Stimulated activated naive CD8-positive, alpha-beta T cell treated with anti-CD3 and anti-CD28 coated beads, Interleukin-15, Interleukin-2, amounts not matched to agents 100 U/mL and 50 U/mL, for 24 hours (primary cell): ENCODE measurements at places on chromosomes 3 and 15.

DNA sequence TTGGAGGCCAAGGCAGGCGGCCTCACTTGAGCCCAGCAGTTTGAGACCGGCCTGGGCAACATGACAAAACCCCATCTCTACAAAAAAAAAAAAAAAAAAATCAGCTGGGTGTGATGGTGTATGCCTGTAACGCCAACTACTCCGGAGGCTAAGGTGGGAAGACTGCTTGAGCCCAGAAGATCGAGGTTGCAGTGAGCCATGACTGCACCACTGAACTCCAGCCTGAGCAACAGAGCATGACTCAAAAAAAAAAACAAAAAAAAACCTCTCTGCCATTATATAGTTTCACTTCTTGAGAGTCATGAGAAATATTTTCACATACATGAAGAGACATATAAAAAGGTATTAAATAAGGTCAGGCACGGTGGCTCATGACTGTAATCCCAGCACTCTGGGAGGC lies 45.9 kb upstream of the CP start:
- no peak for DNase-seq

- DNase-seq = no peak
These were observed 7.5 kb upstream of the HAPLN3 start for GRCh38 chr15:88902846-88903245.

- DNase-seq = no peak
These were observed 134.3 kb upstream of the ABHD17C start for GRCh38 chr15:80560601-80561400.

DNA sequence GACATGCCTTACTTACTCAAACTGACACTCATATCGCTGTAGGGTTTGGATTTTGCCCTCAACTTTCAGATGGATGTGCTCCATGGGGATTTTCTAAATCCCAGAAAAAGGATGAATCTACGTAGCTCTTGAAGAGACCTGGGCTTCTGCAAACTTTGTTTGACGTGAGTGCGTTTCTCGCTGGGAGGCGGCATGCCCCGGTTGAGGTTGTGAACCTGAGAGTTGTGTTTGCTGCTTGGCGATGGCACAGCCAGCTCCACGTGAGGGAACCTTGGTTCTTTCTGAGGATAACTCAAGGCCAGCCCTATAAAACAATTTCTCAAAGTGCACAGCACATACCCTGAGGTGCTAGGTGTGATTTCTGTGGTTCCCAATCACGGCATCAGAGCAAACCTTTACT lies 209.5 kb downstream of the ADAMTS17 start:
- DNase-seq = no peak

DNA sequence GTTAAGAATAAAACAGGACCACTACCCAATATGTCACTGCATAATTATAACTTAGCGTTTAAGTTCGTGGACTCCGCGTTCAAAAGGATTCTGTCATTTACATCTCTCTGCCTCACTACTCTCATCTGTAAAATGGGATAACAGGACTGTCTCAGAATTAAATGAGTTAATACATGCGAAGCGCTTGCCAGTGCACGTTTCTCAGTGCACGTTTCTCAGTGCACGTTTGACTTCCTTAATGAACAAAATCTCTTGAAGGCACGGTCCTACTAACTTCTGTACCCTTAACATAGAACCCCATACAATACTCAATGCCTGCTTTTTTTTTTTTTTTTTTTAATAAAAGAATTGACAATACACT lies 499 bp downstream of the RABL3 start:
- DNase-seq = no peak

DNA sequence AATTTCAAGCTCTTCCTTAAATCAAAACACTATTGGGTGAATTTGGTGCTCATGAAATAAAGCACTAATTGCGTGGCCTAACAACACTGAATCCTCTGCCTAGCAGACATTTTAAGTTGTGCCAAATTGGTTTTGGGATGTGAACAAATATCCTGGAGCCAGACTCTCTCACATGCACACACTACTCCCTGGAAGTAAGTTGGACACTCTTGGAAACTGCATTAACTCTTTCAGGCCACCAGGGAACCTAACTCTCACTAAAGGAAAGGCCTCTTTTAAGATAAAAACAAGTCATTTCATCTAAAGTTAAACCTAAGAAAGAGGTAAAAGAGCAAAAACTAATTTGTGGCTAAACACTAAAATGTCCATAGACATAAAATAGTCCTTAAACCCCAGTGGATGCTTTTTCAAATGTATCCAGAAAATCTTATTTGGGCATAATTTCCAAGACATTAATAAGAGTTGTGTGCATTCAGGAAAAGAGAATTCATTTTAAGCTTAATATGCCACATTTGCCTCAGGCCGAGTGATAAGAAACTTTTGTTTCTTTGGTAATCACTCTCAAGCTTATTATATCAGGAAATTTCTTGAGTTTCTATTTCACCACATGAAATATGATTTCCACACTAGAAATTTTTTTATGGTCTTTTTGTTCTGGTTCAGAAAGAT lies 61.8 kb downstream of the ZBTB20 start:
- DNase-seq = no peak

DNA sequence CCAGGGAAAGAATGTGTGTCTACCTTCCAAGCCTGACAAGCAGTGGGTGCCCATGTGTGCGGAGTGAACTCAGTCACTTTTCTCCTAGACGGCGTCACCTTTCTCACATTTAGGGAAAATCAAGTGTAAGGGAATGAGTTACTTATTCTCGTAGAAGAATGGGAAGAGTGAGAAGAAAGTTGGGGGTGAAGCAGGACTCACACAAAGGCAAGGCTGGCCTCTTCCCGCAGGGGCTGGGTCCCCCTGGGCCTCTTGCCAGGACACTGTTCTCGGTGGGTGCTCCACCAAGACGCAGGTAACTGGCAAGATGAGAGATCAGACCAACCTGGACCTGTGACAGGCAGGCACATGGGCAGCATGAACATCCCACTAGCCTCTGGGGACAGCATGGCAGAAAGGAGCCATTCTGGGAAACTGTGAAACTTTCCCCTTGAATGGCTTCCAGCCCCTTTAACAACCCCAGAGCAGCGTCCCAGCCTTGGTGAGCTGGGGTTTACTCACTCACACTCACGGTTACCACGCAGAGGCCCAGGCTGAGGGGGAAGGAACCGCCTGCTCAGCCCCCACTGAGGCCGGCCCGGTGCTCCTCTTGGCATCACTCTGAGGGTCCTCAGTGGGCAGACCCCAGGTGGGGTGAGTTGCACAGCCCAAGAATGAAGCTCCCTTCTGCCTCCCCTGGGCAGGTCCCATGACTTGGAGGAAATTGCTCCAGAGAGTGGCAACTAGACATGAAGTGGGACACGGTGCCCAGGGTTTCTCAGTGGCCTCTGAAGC lies 15.0 kb upstream of the SRP14 start:
- DNase-seq = peak; percentile 68

DNA sequence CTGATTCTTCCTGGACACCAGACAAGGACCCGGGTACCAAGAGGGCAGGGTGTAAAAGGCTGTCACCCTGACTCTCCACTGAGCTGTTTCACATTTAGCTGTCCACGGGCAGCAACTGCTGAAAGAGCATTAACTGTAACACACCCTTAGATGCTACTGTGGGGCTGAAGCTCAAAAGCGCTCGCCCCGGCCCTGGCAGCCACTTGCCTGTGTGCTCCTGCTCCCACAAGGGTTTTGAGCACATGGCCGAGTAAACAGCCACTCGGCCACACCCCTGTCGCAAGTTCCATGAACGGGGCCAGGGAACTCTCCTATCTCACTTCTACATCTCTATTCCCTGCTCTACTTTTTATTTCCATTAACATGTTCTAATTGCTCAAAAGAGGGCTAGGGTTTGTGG lies 421.7 kb downstream of the TUSC7 start:
- no peak for DNase-seq

- no peak for DNase-seq
These were observed 129.2 kb upstream of the SUCLG2 start for GRCh38 chr3:67783281-67784250.

DNA sequence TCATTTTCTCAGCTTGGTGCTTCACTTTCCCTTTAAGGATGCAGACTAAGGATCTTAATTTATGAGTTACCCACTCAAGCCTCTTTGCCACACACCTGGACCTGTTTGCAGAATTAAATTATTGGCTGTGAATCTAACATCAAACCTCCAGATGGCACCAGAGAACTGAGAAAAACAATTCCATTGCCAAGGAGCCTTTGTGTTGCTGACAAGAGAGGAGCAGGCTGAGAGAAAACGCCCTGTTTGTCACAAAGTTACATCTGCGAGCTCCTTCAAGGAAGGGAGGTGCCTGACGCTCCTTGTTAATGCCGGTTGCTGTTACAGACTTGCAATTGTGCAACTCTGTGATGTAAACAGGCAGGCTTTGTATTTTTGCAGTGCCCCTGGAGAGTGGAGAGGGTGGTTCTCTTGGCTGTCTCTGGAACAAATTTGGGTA lies 36.3 kb upstream of the TMC3 start:
- DNase-seq = no peak

- DNase-seq = no peak
These were observed 1.3 kb downstream of the SLC28A2 start for GRCh38 chr15:45253330-45253729.

- no peak for DNase-seq
These were observed 419.0 kb upstream of the TGFBR2 start for GRCh38 chr3:30187366-30187765.

GRCh38 chr15:58182460-58183163 lies 44.4 kb downstream of the AQP9 start:
- peak; percentile 50 for DNase-seq

- no peak for DNase-seq
These were observed 920.9 kb downstream of the TUSC7 start for GRCh38 chr3:117630469-117630868.

GRCh38 chr3:155643581-155644165 lies 101.2 kb downstream of the PLCH1 start:
- no peak for DNase-seq

- DNase-seq = no peak
These were observed 4.6 kb downstream of the THPO start for GRCh38 chr3:184373422-184373821.

DNA sequence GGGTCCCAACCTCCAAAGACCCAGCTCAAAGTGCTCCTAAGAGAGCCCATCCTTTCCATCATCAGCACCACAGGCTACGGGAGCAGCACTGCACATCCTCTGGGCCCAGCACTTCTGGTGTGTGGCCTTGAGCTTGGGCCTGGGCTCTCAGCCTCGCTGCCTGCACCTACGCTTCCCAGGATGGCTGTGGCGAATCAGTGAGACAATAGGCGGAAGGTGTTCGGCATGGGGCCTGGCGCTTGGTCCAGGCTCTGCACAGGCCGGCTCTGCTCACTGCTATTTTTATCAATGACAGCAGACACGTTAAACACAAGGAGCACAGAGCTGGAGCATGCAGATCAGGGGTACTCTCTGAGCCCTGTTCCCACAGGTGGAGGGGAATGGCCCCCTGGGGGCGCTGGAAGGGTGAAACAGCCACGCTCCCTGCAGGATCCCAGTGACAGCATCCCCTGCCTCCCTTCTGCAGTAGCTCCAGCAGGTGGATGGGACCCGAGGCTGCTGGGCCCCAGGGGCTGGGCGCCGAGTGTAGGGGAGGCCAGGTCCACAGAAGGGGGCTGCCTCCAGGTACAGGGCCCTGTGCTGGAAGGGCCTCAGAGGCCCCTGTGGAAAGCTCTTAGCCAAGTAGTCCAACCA lies 90.0 kb upstream of the RPL32 start:
- DNase-seq = no peak

- no peak for DNase-seq
These were observed 82.9 kb downstream of the CHSY1 start for GRCh38 chr15:101168898-101169494.

- DNase-seq = no peak
These were observed 392.7 kb upstream of the TBL1XR1 start for GRCh38 chr3:177589911-177590381.

DNA sequence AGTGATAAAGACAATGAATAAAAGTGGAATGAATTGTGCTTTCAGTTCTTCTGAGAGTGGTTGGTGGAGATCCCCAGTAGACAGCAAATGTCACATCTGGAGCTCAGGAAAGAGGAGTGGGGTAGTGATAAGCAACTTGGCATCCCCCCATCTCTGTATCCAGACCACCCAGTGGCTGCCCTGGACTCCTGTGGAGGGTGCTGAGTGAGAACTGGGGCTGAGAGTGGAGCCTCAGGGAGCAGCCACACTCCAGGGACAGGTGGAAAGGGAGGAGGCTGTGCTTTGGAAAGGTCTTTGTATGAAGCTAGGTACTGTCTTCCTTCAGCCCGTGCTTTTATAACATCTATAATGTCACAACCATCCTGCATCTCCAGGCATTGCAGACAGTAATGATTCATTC lies 85.6 kb upstream of the RASGRF1 start:
- no peak for DNase-seq

GRCh38 chr3:172113710-172114109 lies 74.3 kb downstream of the FNDC3B start:
- no peak for DNase-seq

DNA sequence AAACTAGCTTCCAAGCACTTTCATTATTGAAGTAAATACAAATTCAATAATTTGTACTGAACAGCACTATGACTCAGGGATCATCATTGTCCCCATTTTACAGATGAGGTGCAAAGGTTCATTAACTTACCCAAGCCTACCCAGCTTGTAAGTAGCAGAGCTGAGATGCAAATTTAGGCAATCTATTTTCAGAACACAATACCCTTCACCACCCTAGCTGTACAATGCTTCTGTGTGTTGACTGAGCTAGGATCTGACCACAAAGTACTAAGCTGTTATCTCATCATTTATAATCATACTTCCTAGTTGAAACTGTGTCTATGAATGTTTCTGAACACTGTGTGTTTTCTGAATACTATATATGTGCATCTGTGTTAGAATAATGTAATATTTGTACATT lies 3.2 kb upstream of the ILDR1 start:
- no peak for DNase-seq

DNA sequence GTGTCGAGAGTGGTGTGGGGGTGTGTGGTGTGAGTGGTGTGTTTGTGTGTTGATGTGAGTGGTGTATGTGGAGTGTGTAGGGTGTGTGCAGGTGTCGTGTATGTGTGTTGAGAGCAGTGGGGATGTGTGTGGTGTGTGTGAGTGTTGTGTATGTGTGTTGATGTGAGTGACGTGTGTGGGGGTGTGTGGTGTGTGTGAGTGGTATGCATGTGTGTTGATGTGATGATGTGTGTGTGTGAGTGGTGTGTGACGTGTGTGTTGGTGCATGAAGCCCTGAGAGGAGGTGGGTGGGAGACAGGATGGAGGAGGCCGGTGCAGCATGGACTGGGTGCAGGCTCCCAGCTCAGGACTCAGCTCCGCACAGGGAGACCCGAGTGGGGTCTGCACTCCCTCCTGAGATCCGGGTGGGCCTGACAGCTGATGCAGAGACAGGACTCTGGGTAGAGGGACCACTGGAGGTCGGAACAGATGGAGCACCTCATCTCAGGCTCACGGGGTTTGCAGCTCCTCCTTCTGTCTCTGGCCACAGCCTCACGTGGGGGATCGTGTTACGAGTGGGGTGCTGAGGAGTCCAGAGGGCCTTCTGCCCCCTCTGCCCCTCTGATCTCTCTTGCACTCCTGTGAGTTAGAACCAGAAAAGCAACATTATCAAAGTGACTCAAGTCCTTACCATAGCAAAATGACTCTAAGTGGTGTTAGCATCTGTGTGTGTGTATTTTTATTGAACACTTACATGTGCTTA lies 41.3 kb downstream of the ARNT2 start:
- no peak for DNase-seq

- no peak for DNase-seq
These were observed 74.3 kb downstream of the LIPC start for GRCh38 chr15:58506064-58506490.

- DNase-seq = no peak
These were observed 69.1 kb downstream of the MB21D2 start for GRCh38 chr3:192848371-192849233.

GRCh38 chr3:16546186-16547010 lies 32.9 kb upstream of the RFTN1 start:
- DNase-seq = no peak

GRCh38 chr3:45020534-45020933 lies 5.6 kb upstream of the CLEC3B start:
- no peak for DNase-seq

- DNase-seq = no peak
These were observed 62.6 kb downstream of the DUT start for GRCh38 chr15:48393645-48394506.
